ENCODE measurements at places on chromosomes 7 and 10. TPM values are rescaled to one million over a fixed set of nuclear protein-coding genes. Genes with fewer than 3 reads are reported as not detected.

DNA sequence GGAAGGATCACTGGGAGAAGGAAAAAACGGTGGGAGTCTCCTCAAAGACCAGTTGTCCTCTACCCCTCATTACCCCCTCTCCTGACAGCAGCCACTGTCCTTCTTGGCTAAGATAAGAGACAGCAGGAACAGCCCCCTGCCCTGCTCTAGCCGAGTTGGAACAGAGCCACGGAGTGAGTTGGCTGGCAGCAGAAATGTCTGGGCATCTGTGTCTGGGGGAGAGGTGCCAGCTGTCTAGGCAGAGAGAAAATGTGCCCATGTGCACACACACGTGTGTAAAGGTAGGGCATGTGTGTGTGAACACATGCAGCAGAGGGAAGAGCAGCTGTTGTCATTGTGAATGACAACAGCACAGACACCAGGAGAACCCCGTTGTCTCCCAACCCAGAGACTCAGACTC lies 9.4 kb upstream of the HILPDA start:
- H3K27me3 ChIP-seq: no peaks in the 10 kb centered on the region
- DNase-seq: no peak
- H3K36me3 ChIP-seq: no peaks in the 10 kb centered on the region

GRCh38 chr10:26776258-26776657 lies 78.8 kb downstream of the PDSS1 start:
- H3K4me1 ChIP-seq: peaks cover 13% of the 10 kb centered on the region
- no peak for DNase-seq
- no peaks in the 10 kb centered on the region for H3K36me3 ChIP-seq
- H3K4me3 ChIP-seq: no peak overlapping the region
- no peak overlapping the region for H3K27ac ChIP-seq
- no peaks in the 10 kb centered on the region for H3K27me3 ChIP-seq

The TRIM50 gene
- total RNA-seq: not detected

- no peaks in the 10 kb centered on the region for H3K36me3 ChIP-seq
- H3K4me3 ChIP-seq: no peak overlapping the region
- peaks cover 17% of the 10 kb centered on the region for H3K27me3 ChIP-seq
- H3K27ac ChIP-seq: no peak overlapping the region
These were observed 36.1 kb upstream of the COMMD3 start for GRCh38 chr10:22280078-22280477.

The CPN1 gene
- total RNA-seq: not detected

DNA sequence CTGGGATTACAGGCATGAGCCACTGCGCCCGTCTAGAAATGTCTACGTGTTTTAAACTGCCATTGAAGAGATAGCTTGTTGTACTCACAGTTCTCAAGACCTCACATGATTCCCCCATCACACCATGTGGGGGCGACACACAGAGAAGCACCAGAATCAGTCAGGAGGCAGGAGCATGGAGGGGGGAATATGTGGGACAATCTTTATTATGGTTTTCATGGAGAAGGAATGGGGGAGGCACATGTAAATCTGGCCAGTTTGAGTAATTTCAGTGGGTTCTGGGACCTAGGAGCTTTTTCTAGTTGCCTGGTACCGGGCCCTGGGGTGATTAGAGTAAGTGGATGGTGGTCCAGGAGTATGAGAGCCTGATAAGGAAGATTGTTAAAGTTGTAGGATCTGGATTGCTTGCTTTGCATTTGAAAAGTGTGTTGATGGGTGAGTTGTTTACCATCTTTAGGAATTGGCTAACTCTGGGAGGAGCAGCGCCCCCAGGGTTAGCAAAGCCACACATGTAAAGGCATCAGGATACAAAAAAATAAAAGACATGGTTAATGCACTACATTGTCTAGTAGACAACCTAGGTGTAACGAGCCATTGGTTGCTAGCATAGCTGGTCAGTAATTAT lies 85.4 kb upstream of the SLC13A1 start:
- no peak overlapping the region for H3K27ac ChIP-seq
- H3K36me3 ChIP-seq: no peaks in the 10 kb centered on the region
- no peak for DNase-seq
- H3K4me1 ChIP-seq: no peaks in the 10 kb centered on the region

The GIMAP6 gene
- 0.36 TPM for total RNA-seq

The ASZ1 gene
- not detected for total RNA-seq

The FAM25A gene
- not detected for total RNA-seq

Data from osteoblast (primary cell).